Fibroblast of the aortic adventitia (primary cell): ENCODE measurements at places on chromosomes 11 and 22.
A peak's percentile ranks its signal among the peaks of the same experiment; 100 is the strongest.

DNA sequence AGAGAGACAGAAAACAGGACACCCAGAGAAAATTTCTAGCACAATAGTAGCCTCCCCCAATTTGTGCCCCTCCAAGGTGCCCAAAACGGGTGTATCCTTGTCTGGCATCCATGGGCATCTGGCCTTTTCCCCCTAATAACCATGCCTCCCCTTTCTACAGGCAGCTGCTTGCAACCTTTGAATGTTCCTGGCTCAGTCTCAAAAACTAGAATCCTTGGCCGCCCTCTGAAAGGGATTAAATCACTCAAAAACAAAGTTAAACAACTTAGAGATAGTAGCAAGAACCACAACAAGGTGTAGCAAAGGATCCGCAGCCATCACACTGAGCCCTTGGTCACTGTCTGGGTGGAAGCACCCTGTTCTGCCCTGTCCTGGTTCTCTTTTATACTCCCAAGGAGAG, 105.6 kb downstream of the MN1 start:
- DNase-seq, result no peak

- peak; percentile 86 for DNase-seq
Observed at GRCh38 chr11:47477323-47477722, 28.4 kb upstream of the RAPSN start.

DNA sequence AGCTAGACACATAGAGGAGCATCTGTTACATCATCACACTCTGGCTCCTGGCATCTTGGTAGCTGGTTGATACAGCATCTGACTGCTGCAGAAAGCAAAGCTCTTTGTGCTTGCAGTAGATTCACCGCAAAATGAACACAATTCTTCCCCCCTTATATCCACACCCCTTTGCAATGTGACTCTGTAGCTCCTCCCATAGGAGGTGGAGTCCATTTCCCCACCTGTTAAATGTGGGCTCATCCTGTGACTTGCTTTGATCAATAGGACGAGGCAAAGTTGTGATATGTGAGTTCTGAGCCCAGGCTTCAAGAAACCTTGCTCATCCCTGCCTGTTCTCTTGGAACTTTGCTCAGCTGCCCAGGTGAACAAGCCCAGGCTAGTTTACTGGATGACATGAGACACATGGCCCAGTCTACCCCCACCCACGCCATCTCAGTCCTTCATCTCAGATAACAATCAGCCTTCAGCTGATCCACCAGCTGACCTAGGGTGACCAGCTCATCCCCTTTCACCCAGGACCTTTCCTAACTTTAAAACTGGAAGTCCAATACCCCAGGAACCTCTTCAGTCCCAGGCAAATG, 272.2 kb downstream of the TENM4 start:
- DNase-seq, result no peak

DNA sequence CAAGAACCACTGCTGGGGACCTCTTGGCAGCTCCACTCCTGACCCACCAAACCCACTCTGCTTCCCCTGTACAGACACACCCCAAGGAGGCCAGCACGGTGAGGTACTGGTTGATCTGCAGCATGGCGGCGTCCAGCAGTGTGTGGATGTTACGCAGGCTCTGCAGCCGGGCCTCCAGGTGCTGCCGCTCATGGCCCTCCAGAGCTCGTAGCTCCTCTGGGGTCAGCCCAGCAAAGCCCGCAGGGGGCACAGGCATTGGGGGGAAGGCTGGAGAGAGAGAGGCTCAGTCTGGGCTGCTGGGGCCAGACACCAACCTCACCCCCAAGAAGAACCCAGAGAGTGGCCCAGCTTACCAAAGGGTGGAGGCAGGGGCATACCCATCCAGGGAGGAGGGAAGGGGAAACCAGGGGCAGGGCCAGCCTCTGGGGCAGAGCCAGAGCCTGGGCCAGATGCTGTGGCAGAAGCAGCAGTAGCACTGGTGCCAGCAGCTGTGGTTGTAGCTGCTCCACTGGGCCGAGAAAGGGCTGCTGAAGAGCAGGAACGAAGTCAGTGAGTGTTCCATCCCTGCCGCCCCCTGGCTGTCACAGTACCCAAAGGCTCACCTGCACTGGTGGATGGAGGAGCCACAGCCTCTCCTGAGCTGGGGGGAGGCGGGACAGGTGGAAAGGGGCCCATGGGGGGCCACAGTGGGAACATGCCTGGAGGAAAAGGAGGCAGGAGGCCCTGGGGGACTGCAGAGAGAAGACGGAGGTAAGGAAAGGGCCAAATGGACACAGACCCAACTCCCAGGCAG, 4.5 kb downstream of the SYVN1 start:
- no peak for DNase-seq

GRCh38 chr11:65590240-65590738, 5.3 kb downstream of the KCNK7 start:
- DNase-seq, result no peak

DNA sequence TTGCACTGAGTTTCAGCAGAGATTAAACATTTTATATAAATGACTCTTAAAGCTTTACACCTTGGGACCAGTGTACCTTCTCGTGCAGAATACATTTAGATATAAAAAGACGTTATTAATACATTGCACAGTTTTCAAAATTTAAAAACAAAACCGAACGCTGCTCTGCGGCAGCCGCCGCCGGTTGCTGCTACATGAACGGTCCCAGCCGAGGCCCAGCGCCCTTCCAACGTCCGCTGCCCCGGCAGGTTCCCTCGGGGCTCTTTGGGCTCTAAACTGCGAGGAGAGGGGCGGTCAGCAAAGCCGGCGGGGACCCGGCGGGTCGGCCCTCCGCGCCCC, 2.0 kb downstream of the CDKN1C start:
- DNase-seq, result peak; percentile 5

- DNase-seq, result no peak
Observed at GRCh38 chr11:115712296-115712695, 208.1 kb upstream of the CADM1 start.

DNA sequence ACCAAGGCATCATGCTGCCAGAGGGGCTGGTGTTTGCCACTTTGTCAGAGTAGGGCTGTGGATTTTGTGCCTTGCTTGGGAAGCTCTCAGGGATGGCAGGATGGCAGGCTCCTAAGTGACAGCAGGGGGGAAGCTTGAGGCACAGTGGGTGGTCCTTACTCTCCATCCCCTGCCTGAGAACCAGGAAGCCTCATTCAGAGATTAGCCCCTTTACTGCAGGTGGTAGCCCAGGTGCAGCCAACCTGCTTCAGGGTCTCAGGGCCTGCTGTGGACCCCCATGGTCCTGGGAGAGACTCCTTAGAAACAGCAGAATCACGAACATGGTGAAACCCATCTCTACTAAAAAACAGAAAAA, 8.9 kb upstream of the ST3GAL4 start:
- DNase-seq, result no peak

DNA sequence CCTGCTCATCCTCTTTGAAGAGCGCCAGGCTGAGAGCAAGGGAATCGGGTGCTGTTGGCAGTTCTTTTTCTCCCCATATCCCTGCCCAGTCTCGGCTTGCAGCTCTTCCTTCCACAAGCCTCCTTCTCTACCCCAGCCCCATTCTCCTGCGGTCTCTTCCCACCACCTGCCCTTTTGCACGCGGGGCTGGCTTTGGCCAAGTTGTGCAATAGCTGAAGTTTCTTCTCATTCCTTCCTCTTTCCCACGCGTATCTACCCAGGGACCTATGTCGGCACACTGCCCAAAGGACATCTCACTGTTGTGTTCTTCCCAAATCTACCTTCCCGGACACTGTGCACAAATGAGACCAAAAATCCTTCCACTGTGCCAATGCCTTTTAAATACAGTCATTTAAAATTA, 22.3 kb upstream of the HTR3A start:
- no peak for DNase-seq

- DNase-seq, result no peak
Observed at GRCh38 chr22:43302531-43303041, 40.6 kb downstream of the SCUBE1 start.

DNA sequence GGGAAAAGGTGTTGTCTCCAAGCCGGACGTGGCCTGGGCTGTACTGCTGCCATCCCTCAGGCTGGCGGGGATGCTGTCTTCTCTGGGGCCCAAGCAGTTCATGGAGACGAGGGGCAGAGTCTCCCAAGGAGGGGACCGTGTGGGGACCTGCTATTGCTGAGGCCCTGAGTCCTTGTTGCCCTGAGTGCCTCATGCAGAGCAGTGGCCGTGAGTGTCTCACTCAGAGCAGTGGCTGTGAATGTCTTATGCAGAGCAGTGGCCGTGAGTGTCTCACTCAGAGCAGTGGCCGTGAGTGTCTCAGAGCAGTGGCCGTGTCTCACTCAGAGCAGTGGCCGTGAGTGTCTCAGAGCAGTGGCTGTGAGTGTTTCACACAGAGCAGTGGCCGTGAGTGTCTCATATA, 54.7 kb downstream of the GRAMD4 start:
- DNase-seq, result no peak

DNA sequence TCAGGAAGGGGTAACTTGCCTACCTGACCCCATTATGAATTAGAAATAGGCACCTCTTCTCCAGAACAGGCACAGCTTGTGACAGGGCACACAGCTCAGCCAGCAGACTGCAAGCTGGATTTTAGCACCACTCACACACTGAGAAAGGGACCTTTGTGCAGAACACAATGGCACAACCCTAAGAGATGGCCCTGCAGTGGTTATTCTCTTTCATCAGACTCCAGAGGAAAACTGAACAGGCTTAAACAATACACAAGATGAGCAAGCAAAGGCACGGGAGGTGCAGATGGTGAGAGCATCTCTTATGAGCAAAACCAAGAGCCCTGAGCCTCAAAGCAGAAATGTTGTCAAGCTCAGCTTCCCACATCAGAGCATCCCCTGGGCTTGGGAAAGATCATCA, 93.8 kb upstream of the LRRC55 start:
- no peak for DNase-seq

DNA sequence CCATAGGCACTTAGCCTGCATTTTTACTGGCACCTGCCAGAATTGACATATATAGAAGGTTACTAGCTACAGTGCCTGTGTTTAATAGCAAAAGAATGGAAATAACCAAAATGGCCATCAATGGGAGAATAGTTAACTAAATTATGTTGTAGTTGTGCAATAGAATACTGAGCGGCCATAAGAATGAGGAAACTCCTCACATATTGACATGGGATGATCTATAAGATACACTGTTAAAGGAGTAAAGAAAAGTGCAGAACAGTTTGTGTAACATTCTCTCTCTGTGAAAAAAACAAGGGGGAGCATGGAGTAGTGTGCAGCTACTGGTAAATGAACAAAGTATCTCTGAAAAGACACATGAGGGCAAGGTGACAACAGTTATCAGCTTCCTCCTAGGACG, 21.5 kb downstream of the ARAP1 start:
- no peak for DNase-seq

- peak; percentile 1 for DNase-seq
Observed at GRCh38 chr11:16981651-16982194, 32.5 kb downstream of the PLEKHA7 start.

DNA sequence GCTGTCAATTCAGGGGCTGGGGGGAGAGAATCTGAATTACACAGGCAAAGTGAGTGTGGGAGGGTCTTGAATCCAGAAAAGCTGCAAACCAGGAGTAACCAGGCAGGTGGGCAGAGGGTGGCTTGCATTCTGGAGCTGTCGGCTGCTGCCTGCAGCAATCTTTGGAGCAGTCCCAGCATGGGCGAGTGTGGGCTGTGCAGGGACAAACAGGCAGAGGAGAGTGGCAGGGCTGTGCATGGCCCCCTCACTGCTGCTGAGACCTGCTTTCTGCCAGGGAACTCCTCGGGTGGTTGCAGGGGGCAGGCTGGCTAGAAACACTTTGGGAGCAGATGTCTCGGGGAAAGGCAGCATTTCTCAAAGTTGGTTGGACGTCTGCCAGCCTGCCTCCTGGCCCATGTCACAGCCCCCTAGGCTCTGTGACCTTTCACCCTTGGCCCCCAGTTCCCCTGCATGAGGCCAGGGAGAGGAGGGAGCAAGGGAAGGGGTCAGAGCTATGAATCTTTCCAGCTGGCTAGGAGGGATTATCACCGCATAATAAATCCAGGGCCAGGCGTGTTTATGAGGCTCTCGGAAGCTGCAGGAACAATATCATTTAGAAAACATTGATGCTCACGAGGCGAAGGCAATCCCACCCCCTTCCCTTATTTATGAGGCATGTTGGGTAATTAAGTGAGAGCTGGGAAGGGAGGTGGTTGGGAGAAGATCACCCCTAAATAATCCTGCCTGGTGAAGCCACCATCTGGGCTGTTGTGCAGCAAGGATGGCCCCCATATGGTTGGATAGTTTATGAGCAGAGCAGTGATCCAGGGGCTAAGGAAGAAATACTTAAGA, 212.3 kb upstream of the NCAM1 start:
- no peak for DNase-seq

GRCh38 chr22:43812149-43812842, at the start of gene EFCAB6:
Gene EFCAB6, minus strand, starts transcription at chr22:43812305. Its CDS starts 29,987 bp downstream, at chr22:43782318.
- peak; percentile 93 for DNase-seq

DNA sequence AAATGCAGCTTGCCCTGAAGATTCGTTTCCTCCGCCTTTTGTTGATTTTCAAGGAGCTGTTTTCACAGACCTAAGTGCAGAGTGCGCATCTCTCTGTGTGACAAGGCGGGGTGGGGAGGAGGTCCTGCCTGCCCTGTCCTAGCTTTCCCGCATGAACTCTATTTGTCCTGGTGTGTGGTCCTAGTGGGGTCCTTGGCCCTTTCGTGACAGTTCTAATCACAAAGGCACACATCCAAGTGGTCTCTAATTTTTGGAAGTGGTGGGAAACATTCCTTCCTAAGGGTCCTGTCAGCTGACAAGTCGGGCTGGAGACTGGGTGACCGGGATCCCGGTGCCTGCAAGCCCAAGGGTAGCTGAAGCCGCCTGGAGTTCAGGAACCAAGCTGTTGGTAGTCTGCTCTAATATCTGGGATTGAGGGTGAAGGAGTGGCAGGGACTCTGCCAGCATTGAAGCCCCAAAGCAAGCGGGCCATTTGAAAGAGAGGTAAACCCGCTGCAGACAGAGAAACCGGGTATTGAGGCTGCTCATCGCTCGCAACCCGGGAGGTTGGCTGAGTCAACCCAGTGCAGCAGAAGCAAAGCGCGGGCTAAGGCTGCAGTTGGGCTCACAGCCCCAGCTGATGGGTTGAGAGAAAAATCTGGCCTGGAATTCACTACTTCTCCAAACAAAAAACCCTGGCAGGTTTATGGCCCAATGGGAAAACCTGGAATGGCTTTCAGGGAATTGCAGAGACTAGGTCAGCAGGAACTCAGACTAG, 28.1 kb upstream of the FBXO3 start:
- DNase-seq, result peak; percentile 88

DNA sequence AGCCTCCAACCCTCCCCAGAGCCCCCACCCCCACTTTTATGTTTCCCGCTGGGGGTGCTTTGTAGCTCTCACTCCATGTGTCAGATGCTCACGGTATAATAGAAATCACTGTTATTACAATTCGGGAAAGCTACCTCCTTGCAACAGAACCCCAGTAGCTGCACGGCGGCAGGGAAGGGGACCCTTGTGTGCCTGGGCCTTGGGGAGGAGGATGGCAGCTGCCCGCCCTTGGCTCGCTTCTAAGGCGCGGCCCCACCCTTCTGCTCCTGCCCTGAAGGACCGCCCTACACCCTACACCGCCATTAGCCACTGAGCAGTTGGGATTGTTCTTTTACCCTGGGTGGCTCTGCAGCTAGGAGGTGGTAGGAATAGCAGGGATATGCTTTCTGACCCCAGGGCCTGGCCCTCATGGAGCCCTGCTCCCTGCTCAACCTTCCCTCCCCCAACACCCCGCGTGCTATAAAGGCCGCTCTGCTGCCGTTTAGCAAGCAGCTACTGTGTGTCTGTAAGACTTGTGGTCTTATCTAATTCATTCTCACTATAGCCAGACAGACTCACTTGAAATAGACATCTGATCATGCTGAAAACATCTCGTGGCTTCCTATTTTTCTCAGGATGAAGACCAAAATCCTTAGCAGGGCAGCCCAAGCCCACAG, 219.7 kb downstream of the CEP164 start:
- no peak for DNase-seq
